SK-N-SH (cell line): ENCODE measurements at places on chromosomes 7 and 10.
A peak's percentile ranks its signal among the peaks of the same experiment; 100 is the strongest.

GRCh38 chr10:48273741-48274140 lies 755 bp downstream of the FRMPD2 start:
- DNase-seq: no peak

- DNase-seq: peak; percentile 58
These were observed 579.3 kb downstream of the LRMDA start for GRCh38 chr10:76010703-76011102.

DNA sequence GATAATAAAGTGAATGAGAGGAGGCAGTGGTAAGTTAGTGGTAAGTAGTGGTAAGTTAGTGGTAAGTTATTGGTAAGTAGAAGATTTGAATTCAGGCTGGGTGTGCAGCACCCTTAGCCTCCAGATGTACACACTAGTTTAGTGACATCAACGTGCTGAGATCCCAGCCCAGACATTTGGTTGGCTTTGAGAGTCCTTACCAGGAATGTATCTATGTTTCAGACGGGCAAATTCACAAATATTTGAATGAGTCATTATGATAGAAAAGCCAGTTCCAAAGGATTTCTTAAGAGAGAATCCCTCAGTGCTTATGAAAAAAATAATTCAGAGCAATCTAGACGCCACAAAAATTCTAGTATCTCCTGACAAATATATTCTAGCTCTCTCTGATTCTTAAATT lies 70.0 kb downstream of the ARL4A start:
- DNase-seq: no peak

DNA sequence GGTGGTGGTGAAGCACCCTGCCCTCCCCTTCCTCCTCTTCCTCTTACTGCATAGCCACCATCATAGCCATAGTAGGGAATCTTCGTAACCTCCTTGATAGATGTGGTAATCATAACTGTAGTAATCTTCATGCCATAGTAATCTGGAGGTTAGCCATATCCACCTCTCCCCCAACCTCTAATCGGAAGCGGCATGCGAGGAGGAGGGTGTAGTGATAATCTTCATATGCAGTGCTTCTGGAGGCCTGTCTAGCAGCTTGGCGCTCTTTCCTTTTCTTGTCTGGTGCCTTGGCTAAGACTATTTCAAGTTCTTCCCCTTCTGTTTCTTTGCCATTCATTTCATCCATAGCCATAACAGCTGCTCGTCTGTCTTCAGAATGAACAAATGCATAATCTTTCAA lies 90.9 kb downstream of the MLLT10 start:
- no peak for DNase-seq

DNA sequence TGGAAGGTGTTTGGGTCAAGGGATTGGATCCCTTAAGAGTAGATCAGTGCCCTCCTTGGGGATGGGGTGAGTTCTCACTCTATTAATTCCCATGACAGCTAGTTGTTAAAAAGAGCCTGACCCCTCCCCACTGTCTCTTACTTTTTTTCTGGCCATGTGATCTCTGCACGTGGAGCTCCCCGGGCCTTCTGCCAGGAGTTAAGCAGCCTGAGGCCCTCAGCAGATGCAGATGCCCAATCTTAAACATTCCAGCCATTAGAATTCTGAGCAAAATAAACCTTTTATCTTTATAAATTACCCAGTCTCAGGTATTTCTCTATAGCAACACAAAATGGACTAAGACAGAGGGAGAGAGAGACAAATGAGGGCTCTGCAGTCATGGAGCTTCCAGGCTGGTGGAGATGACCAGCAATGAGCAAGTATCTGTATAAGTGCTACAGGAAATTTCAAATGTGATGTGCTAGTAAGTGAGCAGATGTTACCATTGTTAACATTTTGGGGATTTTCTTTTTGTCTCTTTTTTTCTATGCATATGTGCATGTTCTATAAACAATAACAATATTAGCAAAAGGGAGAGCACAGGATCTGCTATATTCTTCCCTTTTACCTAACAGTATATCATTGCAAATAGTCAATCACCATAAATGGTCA lies 26.7 kb downstream of the PLPP4 start:
- DNase-seq: no peak

DNA sequence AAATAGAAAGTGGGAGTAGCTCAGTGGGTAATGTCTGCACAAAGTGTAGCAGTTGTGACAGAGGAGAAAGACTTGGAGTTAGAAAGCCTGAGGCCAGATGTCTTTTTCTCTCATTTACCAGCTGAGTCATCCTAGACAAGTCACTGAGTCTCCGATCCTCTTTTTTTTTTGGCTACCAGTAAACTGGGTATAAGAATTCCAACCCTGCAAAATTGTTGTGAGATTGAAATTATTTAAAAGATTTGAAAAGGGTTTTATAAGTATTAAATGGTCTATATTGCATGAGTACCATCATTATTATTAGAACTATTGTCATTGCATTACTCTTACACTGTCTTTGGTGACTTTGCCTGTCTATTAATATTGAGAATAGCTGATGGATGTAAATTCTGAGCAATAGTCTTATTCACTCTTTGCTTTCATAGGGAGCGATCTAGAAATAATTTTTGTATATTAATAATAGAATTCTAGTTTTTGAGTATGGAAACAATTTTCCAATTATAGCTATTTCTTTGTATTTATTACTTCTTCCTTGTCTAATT lies 74.0 kb downstream of the ARID5B start:
- no peak for DNase-seq

GRCh38 chr10:72784551-72785351 lies 92.8 kb downstream of the MCU start:
- DNase-seq: no peak

DNA sequence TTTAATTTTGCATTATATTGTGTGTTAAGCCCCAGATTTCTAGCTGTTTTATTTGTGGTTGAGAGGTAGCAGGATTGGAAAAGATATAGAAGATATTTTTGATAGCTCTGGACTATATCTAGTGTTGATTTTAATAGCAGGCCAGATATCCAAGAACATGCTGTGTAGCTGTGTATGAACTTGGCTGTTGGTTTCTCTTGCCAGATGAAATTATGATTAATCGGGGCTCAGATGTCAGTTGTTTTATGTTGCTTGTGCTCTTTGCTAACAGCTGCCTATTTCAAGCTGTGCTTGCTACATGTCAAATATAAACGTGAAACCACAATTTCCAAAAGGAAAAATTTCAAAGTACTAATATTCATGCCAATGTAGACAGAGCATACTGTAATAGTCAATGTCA lies 141.1 kb downstream of the GRM3 start:
- no peak for DNase-seq

DNA sequence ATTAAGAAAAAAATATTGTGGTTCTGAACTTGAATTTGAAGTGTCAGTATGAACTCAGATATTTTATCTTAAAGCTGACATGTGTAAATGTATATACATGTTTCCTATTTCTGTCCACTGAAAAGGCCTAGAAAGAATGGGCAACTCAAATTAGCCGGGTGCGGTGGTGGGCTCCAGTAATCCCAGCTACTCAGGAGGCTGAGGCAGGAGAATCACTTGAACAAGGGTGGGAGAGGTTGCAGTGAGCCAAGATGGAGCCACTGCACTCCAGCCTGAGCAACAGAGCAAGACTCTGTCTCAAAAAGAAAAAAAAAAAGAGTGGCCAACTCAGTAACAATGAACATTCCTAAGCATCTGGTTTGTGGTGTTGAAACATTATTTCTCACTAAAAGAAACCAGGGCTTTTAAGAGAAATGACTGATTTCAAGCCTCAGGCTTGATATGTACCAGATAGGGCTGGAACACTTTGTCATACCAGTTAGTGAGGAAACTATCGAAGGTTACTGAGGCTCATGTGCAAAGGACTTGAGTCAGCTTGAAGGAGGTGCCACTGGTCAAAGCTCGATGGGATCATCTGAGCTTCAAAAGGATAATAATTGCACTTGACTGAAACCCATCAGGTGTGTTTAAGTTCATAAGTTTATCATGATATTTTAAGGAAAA lies 40.5 kb downstream of the AOAH start:
- no peak for DNase-seq

DNA sequence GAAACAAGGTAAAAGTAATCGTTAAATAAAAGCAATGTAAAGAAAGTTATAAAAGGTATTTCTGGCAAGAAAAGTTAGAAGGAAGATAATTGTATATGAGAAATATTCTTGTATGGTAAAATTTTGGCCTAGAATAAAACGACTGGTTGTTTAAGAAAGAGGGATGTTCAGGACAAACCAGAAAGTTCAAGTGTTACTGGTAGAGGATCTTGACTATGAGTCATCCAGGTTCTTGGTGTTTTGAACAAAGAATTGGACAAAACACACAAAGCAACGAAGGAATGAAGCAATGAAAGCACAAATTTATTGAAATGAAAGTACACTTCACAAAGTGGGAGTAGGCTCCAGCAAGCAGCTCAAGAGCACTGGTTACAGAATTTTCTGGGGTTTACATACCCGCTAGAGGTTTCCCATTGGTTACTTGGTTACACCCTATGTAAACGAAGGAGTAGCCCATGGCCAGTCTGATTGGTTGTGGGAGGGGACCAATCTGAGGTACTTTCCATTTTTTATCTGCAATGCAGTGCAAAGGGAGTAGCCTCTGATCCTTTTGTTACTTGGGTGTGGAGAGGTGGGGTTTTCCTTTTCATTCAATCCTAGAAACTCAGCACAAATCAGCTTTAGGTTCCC lies 22.4 kb upstream of the GARS1 start:
- no peak for DNase-seq

DNA sequence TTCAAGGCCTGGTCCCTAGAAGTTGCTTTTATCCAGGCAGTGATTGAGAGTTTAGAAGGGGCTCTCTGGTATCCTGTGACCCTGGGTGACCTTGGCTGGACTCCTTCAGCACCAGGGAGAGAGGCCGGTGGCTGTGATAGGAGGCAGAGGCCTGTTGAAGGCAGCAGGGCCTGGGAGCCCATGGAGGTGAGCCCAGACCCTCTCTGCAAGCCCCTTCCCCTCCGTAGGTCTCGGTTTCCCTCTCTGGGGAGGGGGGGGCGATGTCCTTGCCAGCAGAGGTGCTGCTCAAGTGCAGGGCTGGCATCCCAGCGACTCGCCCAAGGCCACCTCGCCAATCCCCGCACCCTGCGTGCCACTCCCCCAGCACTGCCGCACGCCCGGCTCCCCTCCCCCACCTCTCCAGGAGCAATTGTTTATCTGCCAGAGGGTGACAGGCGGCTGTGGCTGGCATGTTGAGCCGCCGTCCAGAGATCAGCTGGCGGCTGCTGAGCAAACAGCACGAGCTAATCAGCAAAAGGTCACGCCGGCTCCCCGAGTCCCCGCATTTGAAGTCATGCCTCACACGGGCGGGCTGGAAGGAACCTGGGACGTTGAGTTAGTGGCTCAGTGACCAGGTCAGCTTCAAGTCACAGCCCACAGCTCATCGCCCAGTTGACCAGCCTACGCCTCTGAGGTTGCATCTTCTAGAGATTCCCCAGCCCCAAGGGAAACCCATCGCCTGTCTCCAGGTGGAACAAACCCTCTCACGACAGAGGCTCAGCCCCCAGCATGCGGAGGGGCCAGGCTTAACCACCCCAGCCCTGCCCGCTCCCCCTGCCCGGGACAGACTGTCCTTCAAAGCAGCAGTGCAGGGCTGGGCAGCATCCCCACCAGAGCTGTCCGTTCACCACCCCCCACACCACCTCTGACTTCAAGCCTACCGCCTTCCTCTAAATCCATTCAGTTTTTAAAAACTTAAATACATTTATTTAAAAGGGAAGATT lies 43.7 kb downstream of the ELFN1 start:
- peak; percentile 91 for DNase-seq

DNA sequence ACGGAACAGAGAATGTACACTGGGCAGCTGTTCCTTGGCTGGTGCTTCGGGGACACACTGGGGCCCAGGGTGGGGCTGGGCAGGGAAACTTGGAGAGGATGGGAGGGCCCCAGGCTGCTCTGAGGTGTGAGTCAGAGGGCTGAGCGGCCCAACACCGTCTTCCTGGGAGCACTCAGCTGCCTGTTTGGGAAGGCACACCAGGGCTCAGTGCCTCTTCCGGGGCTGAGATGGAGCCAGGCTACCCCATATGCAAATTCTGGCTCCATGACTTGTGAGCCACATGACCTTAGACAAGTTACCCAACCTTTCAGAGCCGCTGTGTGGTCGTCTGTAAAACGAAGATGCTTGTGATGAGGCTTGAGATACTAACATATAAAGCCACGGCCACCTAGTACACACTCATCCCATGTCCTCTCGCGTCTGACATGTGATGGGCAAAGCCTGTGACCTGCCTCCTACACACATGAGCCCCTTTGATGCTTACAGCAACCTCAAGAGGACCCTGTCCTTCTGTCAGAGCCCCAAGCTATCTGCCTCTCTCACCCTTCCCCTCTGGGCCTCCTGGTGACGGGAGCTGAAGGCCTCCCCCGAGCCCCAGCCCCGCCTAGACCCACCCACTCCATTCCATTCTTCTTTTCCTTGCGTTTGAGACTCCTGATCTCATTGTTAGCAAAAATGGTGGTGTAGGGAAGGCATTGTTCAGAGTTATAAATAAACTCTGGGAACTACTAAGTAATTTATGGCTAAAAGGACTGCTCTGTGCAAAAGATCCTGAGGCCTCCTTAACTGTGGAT lies 26.1 kb downstream of the KLRG2 start:
- no peak for DNase-seq

DNA sequence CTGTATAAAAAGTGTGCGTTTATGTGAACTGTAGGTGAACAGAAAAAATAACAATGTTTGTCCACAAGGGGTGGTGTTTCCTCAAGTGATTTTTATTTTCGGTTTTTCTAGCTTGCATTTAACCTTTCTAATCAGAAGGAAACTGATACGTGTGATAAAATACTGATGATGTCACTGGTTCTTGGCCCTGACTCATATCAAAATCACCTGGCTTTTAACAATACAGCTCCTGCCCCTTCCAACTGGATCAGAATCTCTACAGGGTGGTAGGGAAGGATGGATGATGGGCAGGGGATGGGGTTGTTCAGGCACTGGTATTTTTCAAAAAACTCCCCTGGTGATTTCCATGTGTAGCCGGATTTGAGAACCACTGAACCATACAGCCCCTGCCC lies 10.9 kb downstream of the NPFFR1 start:
- peak; percentile 49 for DNase-seq

DNA sequence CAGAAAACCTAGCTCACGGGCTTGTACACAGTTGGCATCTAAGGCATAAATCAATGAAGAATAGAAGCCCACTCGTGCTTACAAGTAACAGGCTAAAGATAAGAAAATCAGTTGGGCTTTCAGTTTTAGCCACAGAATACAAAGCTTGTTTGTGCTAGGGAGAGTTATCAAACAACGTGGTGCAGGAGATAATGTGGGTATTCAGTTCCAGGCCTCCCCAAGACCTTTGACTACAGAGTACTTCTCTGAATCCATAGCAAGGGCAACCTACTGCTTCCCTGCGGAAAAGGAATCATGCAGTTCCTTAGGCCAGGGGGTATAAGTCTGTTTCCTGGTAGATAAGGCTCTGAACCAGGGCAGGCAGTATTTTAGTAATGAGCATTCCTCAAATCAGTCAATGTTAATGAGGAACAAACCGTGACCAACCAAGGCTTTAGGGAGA lies 219.5 kb upstream of the CSTF2T start:
- DNase-seq: no peak

DNA sequence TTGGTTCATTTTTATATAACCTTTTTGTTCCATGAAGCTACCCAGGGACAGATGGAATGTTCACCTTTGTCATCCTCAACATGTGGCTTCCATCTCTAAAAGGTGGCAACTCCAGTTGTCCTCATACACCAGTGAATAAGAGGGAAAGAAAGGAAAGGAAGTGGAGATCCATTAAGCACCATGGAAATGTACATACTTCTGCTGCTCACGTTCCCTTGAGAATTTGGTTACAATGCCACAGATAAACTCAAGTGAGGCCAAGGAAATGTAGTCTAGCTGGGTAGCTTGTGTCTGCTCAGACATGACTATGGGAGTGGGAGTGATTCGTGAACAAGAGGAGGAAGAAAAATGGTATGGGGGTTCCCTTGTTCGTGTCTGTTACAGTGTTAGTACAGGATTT lies 237.1 kb upstream of the FAM3C start:
- DNase-seq: no peak
